ENCODE measurements at places on chromosomes 4 and X.

GRCh38 chrX:3136161-3136961 lies 95.1 kb downstream of the ARSF start:
- no peak for DNase-seq

DNA sequence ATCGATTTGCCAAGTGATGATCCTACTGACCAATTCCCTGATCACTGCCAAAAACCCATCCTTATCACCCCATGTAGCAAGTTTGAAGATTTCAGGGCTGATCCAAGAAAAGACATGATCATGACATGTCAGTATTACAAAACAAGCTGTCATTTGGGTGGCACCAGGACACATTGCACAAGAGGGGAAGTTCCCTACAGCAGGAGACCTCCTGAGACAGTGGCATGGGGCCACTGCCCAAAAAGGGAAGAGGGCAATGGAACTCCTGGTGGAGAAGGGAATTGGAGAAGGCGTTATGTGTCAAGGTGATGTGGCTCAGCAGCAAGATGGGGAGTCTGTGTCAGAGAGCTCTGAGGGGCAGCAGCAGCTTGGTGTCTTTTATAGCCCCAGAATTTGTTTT lies 43.4 kb downstream of the ZNF182 start:
- no peak for DNase-seq

DNA sequence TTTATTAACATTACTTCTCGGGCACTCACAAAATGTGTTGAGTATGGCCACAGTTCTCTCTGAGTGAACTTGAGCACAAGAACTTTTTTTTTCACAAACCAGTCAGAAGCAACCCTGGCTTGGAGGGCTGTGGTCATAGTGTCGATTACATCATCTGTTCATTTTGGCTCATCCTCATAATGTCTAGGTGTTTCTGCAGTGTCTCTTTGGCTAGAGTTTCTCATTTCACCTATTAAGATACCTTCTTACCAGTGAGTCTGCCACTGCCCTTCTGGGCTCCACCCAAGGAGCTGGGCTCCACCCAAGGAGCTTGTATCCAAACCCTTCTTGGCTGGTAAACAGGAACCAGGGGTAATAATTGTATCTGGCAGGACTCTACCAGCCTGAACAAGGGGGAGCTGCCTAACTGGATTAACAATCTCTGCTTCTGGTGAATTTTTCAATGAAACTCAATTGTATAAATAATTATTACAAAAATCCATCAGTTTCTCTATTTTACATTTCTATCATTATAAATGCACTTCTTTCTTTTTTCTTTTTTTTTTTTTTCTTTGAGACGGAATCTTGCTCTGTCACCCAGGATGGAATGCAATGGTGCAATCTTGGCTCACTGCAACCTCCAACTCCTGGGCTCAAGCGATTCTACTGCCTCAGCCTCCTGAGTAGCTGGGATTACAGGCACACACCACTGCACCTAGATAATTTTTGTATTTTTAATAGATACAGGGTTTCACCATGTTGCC lies 667.7 kb upstream of the SLIT2 start:
- DNase-seq, result no peak

DNA sequence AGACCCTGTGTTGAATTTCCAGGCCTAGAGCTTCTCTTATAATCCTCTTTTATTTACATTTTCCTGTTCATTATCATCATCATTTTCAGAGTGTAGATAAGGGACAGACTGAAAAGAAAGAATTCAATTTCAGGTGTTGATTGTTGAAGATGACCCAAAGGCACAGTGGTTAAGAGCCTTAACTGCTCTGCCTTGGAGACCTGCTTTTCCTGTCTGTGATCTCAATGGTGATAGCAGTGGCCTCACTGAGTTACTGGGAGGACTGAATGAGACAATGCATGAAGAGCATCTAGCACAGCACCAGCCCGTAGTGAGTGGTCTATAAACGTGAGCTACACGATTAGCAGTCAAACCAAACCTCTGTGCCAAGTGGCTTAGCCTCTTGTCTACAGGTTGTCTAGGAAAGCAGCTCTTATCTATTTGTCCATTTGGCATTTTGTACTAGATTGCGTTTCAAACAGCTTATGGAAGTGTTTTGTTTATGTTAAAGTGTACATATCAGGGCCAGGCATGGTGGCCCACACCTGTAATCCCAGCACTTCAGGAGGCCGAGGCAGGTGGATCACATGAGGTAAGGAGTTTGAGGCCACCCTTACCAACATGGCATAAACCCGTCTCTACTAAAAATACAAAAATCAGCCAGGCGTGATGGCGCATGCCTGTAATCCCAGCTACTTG lies 41.5 kb downstream of the SETD7 start:
- no peak for DNase-seq

DNA sequence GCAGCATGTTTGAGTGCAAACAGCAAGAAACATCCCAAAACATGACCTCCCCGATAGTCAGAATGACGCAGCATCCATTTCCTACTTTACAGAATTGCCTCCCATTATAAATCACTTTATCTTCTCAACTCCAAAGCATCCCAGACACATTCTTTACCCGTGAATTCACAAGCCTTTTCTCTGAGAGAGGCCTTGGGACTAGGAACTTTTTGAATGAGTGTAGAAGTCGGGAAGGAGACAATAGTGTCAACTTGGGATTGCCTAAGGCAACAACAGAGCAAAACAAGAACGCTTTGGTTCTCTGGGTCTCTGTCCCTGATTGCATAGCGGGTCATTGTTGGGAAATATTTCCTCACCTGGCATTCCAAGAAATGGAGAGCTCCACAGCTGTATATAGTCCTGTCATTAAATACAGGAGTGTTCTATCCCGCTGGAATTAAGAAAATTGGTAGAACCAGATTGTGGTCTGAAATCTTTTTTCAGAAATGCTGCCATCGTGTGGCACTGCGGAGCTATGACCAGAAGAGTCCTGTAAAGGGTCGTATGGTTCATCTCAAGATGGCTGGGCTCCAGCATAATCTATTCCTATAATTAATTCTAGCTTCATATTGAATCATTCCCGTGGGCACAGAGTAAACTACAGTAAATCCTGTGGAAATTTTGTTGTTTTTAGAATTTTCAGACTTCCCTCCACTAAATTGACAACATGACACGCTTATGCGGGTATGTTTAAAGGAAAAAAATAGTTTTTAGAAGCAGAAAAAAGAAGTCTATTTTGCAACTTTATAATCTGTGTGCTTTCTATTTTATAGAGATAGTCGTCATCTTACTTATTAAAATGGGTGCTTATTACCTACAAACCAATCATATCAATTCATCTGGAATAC lies 2.0 kb upstream of the SPP1 start:
- no peak for DNase-seq
